Jurkat, Clone E6-1 (cell line): ENCODE measurements at places on chromosomes 16 and 17.

DNA sequence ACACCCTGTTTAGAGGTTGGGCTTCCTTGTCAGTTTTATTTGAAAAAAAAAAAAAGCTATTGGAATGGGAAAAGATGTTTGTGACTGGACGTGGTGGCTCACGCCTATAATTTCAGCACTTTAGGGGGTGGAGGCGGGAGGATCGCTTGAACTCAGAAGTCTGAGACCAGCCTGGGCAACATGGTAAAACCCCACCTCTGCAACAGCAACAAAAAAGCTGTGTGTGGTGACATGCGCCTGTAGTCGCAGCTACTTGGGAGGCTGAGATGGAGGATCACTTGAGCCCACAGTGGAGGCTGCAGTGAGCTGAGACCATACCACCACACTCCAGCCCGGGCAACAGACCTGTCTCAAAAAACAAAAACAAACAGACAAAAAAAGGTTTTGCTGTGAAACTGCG is 66.1 kb upstream of the SIAH1 start:
- no peak for DNase-seq

DNA sequence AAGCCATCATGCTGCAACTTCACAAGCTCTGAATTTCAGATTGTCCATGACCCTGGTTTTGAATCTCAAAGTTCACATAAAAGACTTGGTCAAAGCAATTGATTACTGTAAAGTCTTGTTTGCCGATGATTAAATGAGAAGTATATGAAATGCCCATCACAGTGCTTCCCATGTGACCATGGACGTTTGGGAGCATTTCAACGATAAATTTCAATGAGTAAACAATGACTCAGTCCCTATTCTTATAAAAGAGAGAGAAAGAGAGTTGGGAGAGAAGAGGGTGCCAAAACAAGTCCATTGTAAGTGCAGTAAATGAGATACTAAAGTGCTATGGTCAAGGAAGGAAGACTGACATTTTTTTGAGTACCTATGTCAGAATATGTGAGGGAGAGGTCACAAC is 276.9 kb downstream of the SOX9 start:
- no peak for DNase-seq

GRCh38 chr16:86427433-86427851 is 82.9 kb upstream of the FOXF1 start:
- no peak for DNase-seq

DNA sequence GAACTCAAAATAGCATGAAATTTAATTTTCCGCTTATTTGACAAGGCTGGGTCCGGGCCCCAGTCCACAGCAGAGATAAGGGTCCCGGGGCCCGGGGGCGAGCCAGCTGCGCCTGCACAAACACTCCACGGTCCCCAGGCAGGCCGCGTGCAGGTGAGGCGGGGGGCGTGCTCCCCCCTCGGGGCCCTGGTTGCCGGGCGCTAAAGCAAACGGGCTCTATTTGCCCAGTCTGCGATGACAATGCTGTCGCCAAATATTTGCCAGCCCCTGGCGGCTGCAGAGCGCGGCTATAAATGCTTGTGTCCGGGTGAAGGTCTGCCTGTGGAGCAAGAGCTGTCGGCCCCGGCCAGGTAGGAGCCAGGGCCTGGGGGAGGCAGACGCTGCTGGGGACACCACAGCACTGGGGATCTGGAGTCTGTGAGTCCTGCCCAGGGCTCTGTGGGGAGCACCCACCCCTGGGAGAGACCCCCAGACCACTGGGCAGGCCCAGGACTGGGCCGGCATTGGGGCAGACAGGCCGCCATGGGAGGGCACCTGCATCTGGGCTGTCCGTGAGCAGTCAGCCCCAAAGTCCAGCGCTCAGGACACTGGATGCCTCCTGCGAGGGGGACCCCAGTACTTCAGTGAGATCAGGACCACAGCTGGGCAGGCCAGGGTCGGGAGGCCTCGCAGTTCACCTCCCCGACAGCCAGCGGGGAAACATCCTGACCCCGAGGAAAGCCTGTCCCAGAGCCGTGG is at the start of gene PERCC1:
Gene PERCC1 (plus strand): TSS at position 320 of the 738 bp plus-strand sequence. CDS start 1,516 bp downstream, outside the sequence.
- DNase-seq = no peak

DNA sequence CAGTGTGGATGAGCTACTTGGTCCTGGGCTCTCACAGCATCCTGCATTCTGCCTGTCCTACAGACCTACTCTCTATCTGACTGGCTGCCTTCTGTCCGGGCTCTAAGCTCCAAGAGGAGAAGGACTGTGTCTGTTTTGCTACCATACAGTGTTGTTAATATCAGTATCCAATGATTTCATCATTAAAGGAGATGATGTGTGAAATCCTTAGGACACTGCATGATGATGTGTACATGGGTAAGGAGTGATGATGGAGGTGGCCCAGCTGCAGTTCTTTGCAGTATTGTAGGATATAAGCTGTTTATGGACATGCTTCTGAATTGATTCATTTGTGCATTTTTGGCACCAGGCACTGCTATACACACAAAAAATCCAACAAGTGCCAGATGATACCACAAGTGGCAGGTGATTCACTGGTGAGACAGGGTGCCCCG is 536.9 kb upstream of the CDH11 start:
- DNase-seq = no peak

GRCh38 chr16:82657239-82657638 is 30.5 kb downstream of the CDH13 start:
- DNase-seq = no peak

GRCh38 chr16:62190426-62190825 is 154.2 kb upstream of the CDH8 start:
- DNase-seq = peak; percentile 4

- DNase-seq = no peak
Measured at GRCh38 chr17:36204724-36205500, 6.0 kb upstream of the CCL4L2 start.

- no peak for DNase-seq
Measured at GRCh38 chr16:72609066-72609465, 437.1 kb upstream of the PMFBP1 start.

GRCh38 chr16:83312718-83313245 is 495.0 kb upstream of the HSBP1 start:
- DNase-seq = no peak

DNA sequence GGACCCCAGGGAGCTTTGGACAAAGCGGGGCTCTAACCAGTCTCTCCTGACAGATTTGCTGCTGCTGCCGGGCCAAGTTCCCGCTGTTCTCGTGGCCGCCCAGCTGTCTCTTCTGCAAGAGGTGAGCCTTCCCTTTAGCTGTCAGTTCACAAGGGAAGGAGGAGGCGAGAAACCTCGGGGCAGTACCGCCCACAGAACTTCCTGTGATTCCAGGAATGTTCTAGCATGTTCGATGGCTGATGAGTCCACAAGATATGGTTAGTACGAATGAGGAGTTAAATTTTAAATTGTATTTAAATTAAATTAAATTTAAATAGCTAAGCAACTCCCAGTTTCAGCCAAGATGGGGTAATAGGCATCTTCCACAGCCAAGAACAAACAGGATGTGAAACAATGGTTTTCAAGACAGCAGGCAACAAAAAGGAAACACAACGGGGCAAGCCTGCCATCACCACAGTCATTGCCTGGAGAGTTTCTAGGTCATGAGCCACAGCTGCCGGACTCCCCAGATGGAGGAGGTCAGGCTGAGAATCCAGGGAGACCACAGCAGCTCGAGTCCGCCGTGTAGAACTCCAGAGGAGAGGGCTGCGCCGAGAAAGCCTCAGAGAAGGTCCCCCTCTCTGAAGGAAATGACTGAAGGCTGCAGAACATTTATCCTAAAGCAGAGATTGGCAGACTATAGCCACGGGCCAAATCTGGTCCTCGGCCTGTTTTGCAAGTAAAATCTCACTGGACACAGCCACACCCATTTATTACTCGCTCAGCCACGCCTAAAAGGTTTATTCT is 9.5 kb upstream of the TCF25 start:
- DNase-seq = no peak

GRCh38 chr16:89355686-89356085 is 134.7 kb downstream of the ANKRD11 start:
- DNase-seq = no peak

DNA sequence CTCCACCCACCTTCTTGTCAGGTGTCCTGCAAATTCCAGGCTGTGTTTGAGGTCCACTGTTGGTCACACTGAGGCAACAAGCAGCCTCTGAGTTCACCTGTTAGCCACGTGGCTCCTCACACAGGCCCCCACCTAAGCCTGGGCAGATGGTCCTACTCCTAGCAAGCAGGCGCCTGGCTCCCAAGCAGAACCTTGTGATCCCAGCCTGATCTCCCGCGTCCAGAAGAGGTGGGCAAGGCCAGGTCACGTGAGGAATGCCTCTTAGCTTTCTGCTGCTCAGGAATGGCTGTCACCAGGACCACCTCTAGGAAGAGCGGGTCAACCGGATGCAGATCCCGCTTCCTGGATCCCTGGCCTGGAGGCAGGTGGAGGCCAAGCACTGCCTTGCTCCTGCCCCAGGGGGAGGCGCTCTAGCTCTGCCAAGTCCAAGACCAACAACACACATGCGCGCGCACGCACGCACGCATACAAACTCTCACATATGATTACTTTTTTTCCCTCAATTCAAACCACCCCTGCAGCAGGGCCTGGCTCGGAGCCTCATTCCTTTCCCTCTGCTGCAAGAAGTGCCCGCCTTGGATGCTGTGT is 9.5 kb downstream of the CYB561 start:
- DNase-seq = no peak

DNA sequence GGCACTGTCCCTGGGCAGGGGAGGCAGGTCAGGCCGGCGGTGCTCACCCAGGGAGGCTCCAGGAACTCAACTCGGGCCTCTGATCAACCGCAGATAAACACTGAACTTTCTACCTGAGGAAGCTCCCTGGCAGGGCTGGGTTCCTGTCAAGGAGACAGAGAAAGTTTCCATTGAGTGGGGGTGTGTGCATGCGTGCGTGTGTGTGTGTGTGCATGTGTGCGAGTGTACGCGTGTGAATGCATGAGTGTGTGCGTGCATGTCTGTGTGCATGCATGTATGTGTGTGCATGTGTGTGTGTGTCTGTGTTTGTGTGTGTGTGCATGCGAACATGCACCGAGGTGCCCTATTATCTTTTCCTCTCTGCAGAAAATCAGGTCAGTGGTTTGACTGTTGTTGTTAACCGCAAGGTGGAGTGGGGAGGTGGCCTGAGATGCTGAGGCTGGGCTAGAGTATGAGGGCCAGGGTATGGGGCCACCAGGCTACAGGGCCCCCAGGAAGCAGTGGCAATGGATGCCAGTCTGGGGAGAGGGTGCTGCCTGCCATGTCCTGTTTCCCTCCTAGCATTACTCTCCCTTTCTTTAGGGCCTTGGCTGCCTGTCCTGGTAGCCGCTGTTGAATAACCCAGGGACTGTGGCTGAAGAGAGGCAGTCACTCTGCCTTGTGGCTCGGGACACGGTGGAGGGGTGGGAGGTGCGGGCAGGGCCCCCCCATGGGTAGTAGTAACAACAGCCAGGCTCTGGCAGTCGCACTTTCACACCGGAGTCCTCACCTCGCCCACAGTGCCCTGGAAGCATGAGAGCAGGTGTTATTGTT is 24.0 kb downstream of the CCR7 start:
- DNase-seq = peak; percentile 75

DNA sequence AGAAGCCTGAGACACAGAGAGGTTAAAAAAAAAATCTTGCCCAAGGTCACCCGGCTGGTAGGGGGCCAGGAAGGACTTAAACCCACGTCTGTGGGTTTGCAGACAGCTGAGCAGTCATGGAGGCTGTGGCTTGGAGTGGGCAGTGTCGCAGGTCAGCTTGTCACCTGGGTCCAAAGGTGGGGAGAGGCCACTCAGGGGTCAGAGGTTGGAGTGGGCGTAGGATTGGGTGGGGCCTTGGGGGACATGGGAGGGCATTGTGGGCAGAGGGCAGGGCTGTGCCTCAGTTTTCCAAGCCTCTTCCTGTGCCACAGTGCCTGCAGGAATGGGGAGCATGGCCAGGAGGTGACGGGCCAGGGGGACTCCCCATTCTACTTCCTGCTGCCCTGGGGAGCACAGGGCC is 2.0 kb upstream of the NDRG4 start:
- DNase-seq = no peak

- DNase-seq = no peak
Measured at GRCh38 chr17:36761203-36761950, 160.0 kb downstream of the MRM1 start.

DNA sequence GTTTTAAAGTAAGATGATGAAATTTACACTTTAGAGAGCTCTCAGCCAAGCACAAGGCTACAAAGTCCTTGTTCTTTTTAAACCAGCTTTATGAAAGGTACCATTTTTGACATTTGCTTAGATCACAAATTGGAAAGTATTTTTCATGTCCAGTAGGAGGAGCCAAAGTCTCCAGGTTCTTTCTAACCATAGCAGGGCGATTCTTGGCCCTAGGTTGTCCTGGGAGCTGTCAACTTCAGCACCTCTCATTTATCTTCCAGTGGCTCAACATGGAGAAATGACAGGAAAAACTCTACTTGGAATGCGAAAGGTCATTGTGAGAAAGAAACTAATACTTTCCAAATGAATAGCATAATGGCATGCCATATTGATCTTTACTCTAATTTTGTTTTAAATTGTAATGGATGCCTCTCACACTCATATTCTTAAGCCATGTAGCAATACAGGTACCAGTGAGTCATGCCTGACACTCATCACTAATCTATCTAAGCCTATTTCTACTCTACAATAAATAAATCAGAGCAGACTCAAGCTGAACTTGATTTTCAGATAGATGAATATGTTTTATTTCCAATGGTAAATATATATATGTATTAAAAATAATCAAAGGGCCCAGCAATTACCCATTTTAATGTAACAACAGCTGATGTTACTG is 919.1 kb upstream of the EEF2KMT start:
- DNase-seq = peak; percentile 21

DNA sequence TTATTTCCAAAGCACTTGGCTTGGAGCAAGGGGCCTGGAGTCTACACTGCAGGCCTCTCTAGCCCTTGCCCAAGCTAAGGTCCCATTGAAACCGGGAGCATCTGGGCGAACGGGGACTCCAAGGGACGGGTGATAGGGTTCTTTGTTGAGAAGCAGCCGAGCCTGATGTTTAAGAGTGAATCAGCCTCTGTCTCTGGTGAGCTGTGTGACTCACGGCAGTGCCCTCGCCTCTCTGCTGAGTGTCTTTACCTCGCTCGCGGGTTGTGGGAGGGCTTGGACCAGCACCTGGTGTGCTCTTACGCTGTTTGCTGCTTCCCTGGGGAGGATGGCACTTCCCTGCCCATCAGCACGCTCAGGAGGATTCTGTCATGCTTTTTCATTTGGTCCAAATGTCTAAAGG is 1.3 kb downstream of the HGS start:
- no peak for DNase-seq

DNA sequence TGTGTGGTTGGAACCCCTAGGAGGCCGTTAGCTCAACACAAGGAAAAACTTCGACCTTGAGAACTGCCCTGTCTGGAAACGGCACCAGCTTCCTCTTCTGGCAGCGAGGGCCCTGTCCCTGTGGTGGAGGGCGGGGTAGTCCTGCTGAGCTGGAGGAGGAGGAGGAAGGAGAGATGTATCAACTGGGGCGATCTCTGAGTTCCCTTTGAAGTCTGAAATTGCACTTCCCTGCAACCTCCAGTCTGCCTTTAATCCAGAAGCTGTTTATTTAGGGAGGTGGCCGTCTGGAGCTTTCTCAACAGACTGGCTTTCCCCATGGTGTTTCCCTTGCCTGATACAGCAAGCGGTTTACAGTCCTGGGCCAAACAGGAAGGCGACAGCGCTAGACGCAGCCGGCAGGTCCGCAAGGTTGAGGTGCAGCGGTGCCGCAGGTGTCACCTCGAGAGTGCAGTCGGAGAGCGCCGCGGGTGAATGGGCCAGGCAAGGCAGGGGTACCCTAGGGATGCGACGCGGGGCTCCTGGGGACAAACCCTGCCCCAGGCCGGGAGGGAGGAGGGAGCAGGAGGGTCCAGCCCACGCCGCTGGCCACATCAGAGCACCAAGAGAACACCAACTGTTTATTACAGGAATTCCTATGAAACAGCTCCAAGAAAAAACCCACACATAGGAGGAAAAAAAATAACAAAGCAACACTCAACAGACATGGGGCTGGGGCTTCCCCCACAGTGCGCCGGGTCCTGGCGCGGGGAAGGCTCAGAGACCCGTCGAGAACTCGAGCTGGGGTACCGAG is 11.4 kb upstream of the MRPS23 start:
- peak; percentile 26 for DNase-seq
